ENCODE measurements at places on chromosomes 11 and 22. TPM values are rescaled to one million over a fixed set of nuclear protein-coding genes. Genes with fewer than 3 reads are reported as not detected.

Gene SCARF2
- total RNA-seq: 12.3 TPM

Gene SYT8
- total RNA-seq: 2.7 TPM

DNA sequence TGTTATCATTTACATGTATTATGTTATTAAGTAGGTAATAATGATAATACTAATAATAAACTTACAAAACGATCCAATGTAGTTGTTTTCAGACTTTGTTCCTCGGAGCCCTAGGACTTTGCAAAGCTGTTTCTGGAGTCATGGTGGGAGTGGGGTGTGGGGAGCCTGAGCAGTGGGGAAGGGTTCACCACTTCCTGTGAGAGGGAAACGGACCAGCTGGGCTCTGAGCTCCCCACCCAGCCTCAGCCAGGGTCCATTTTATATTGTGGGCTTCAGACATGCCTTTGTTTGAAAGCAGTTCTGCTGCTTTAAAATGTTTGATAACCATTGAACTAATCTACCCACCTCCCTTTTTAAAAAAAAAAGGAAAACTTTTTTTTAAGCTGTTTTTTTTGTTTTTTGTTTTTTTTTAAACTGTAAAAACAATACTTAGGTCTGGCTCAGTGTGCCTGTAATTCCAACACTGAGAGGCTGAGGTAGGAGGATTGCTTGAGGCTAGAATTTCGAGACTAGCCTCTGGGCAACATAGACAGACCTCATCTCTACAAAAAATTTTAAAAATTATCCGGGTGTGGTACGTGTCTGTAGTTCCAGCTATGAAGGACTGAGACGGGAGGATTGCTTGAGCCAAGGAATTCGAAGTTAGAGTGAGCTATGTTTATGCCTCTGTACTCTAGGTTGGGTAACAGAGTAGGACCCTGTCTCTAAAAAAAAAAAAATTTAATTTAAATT, 7.0 kb downstream of the SERPING1 start:
- no peaks in the 10 kb centered on the region for H3K36me3 ChIP-seq
- H3K27me3 ChIP-seq: no peaks in the 10 kb centered on the region
- H3K27ac ChIP-seq: no peak overlapping the region
- DNase-seq: no peak
- no peak overlapping the region for H3K4me3 ChIP-seq
- H3K4me1 ChIP-seq: no peaks in the 10 kb centered on the region

DNA sequence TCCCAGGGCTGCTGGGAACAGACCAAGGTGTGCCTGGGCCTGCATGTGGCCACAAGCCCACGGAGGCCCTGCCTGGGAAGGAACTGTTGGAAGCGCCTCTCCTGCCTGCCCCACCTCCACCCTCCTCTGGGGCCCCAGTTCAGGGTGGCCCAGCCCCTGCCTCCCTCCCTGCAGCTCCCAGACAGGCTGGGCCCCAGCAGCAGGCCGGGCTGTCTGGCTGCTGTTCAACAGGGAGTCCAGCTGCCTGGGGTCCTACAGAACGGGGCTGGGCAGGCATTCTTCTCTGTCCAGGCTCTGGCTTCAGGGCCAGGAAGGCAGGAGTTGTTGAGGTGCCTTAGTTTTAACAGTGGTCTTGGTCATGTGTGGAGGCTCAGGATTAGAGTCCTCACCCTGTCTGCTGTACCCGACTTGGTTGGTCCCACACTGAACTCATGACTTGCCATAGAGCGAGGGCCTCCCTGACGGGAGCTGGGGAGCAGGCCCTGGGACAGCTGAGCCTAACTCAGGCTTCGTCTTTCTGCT, 11.8 kb downstream of the PRDM11 start:
- H3K27ac ChIP-seq: no peak overlapping the region
- H3K27me3 ChIP-seq: no peaks in the 10 kb centered on the region
- H3K4me3 ChIP-seq: no peak overlapping the region
- DNase-seq: no peak

GRCh38 chr11:75279273-75279672, 38.7 kb downstream of the TPBGL start:
- no peak overlapping the region for H3K27ac ChIP-seq
- no peaks in the 10 kb centered on the region for H3K27me3 ChIP-seq
- no peak for DNase-seq
- no peaks in the 10 kb centered on the region for H3K4me1 ChIP-seq
